ENCODE measurements at places on chromosomes 2 and 18.

DNA sequence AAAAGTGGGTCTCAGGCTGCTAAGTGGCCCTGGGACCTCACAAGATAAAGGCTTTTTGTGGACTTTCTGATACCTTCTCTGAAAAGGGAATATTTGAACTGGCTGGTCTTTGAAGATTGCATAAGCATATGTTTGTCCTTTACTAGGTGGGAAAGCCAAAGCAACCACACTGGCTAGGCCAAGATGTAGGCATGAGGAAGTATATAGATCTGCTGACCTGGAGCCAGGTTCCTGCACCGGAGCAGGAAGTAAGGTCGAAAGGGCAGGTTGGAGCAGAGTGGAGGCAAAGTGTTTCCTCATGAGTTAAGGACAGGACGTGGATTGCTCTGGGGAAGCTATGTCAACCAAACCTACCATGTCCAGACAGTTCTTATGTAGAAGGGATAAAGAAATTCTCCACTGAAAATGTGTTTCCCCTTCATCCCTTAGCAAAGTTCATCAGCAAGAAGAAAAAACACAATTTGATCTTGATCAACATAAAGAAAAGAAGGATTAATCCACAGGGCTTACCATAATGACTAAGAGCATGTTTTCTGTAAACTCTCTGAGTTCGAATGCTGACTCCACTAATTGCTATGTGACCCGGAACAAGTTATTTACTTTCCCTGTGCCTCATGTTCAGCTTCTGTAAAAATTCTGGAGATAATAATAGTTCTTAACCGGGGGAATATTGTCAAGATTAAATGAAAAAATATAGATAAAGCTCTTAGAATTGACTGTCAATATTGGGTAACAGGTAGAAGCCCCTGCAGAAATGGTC lies 156.1 kb upstream of the SRD5A2 start:
- no peak for DNase-seq

DNA sequence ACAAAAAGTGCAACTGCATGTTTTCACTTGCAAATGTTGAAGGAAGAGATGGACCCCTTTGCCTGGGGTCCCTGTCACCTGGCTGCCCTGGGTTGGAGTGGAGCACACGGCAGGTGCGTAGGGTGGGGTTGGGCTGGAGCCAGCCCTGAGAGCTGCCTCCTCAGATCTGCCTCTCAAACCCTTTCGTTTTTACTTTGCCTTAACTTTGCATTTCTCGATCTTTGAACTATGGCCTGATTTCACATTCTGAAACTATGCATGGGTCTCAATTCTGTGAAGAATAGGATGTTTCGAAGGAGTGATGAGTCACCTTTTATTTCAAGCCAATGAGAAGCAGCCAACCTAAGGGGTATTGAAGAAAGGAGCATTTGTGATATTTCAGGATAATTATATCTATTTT lies 132.8 kb downstream of the ACOXL start:
- DNase-seq: no peak

DNA sequence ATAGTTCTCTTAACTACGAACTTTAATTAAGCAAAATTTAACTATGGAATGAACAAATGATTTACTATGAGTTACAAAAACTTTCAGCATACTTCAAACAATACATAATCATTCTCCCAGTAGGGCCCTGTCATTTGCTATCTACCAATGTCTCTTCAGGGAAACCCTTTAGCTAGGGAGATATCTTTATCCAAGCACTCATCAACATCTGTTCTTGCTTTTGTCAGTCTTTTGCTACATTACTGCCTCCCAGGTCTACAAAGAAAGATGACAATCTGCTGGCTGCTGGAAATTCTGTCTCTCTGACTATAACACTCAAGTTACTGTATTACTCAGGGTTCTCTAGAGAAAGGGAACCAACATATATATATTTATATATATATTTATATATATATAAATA lies 1626.3 kb upstream of the CELF4 start:
- DNase-seq: no peak

DNA sequence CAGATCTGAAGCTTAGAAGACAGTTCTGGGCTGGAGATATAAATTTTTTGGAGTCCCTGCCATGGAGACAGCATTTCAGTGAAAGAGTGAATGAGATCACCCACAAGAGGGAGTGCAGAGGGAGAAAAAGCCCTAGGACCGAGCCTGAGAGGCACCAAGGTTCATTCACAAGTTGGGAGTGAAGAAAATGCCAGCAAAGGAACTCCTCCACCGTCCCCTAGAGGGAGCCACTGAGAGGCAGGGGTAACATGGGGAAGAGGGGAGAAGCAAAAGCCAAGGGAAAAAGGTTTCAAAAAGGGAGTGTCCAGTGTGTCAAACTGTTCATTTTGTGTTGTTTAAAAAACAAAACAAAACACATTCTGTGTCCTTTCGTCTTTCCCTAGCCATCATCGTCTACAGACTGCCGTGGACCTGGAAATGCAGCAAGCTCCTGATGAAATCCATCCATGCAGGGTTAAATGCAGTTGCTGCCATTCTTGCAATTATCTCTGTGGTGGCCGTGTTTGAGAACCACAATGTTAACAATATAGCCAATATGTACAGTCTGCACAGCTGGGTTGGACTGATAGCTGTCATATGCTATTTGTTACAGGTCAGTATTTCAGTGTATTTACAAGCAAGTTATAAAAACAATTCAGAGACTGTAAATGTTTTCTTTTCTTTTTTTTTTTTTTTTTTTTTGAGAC lies 19.1 kb downstream of the CYBRD1 start:
- DNase-seq: peak; percentile 55
